Uterine smooth muscle cell (primary cell): ENCODE measurements at places on chromosomes 16 and 17. TPM values are rescaled to one million over a fixed set of nuclear protein-coding genes. Genes with fewer than 3 reads are reported as not detected.

The CMTM2 gene
- not detected in 2 replicates for total RNA-seq

The CA7 gene
- total RNA-seq, result not detected in 2 replicates

The RGS11 gene
- 0.22 and 4.2 TPM in 2 replicates for total RNA-seq

The PDE6G gene
- 0.25 TPM in 1 of 2 replicates, not detected in the other for total RNA-seq

The BRIP1 gene
- 6.5 and 15.9 TPM in 2 replicates for total RNA-seq

The ABCA6 gene
- total RNA-seq, result 7.9 and 9.7 TPM in 2 replicates

The CXCL16 gene
- total RNA-seq, result 0.33 and 1.6 TPM in 2 replicates

The MAPT gene
- total RNA-seq, result 0.33 and 0.75 TPM in 2 replicates

The TAC4 gene
- total RNA-seq, result not detected in 2 replicates

The CRHR1 gene
- total RNA-seq, result not detected in 2 replicates

The SNF8 gene
- 110 and 124 TPM in 2 replicates for total RNA-seq

The TBC1D24 gene
- total RNA-seq, result 20.9 and 24.6 TPM in 2 replicates

The ZPBP2 gene
- total RNA-seq, result not detected in 2 replicates

The UBE2O gene
- total RNA-seq, result 23.1 and 24.7 TPM in 2 replicates

The CIITA gene
- total RNA-seq, result under 0.01 and 0.22 TPM in 2 replicates

The SPATA22 gene
- total RNA-seq, result not detected in 2 replicates

The KRT39 gene
- total RNA-seq, result 0.11 TPM in 1 of 2 replicates, not detected in the other
